Brain pericyte (primary cell): ENCODE measurements at places on chromosomes 2 and 18.

- no peak for DNase-seq
These were observed 500.2 kb downstream of the FBXO15 start for GRCh38 chr18:73647391-73647790.

- DNase-seq: no peak
These were observed 1084.7 kb upstream of the LRRTM1 start for GRCh38 chr2:81389203-81389602.

GRCh38 chr18:69885841-69886531, 61.7 kb downstream of the CD226 start:
- DNase-seq: no peak

DNA sequence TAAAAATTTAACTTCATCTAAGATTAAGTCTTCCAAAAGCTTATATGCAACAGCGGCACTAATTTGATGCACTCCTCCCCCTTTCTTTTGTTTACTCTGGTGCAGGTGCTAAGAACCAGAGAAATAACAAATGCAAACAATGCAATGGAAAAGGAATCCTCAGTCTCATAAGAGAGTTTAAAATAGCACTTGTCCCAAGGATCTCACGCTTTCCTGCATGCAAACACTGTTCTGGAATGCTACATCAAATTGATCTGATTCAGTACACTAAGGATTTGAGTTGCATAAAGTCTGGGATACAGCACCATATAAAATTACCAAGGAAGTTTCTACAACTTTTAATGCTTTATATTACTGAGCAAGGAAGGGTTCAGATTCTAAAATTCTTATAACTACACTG, 50.5 kb downstream of the SEPTIN10 start:
- DNase-seq: no peak
